ENCODE measurements at places on chromosomes 16 and 17.

DNA sequence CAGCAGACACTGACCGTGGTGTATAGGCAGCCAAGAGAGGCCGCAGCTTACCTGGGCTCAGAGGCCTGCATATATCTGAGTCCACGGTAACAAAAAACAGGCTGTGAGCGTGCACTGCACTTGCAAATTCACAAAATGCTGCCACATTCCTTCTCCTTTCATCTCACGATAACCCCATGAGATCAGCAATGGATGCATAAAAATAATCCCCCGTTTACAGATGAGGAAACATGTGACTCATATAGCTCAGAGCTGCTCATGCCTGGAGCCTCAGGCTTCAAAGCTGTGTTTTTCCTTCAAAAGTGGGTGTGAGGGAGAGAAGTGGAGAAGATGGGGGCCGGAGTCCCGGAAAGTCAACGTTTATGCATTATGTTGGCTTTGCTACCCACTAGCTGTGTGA, 118.3 kb upstream of the FOXF1 start:
- DNase-seq = no peak

DNA sequence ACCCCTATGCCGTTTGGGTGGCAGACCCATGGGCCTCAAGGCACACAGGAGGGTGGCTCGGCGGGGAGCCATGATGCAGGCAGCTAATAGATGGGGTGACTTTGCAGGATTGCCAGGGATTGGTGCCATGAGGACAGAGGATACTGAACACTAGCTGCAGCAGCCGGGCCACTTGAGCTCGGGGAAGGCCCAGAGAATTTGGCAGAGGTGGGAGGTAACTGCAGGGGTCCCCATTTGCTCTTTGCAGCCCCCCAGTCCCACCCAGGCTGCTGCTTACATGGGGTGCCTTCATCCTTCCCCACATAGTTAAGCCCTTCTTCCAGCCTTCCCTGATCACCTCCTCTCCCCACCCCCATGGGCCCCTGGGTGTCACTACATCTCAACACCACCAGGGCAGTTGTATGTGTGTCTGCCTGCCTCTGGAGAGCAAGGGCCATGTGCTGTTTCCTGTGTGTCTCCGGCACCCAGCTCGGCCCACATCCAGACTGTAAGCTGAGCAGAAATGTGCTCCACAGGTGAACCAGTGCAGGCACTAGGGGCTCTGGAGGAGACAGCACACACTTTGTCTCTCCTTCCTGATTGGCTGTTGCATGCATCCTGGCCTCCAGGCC, 52.0 kb downstream of the SREBF1 start:
- DNase-seq = no peak

- DNase-seq = no peak
Observed at GRCh38 chr17:40699371-40699770, 4.2 kb downstream of the KRT24 start.

- DNase-seq = peak; percentile 18
Observed at GRCh38 chr17:48023400-48024148, 14.0 kb downstream of the COPZ2 start.

- DNase-seq = no peak
Observed at GRCh38 chr16:69404275-69404805, 18.5 kb upstream of the TERF2 start.

DNA sequence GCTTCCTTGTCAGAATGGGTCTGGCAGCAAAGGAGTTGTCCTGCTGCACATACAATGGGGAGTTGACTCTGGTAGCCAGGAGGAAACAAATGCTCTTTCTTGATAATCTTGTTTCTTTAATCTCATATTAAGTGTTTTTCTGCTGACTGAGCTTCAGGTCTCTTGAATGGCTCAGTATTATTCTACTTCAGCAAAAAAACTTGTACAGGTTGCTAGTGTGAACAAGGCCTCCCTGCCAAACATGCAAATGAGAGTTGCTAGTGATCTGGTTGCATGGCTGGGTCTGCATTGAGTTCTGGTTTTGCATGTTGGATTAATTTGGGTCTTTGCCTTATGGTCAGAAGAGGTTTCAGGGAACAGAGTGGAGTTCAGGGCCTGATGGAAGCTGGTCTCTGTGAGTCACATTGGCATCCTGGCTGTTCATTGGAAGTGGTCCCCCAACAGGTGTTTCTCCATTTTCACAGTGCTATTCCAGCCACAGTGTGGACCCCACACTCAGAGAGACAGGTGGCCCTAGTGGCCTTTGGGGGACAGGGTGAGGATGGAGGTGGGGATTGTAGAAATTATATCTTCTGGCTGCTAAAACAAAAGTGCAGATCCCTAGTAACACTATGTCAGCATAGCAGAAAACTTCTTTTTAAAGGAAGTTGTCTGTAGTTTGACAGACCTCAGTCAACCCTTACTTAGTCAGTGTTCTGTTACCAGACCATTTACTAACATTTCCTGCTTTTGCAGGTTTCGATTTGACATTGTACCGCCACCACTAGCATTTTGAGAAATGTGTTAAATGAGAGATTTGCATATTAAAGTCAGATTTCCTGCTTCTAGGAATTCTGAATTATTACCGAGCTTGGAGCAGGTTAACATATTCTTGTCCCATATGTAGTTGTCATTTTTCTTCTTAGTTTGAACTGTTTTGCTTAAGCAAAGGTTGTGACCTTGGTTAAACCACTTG, 47.1 kb downstream of the EPN2 start:
- DNase-seq = no peak

DNA sequence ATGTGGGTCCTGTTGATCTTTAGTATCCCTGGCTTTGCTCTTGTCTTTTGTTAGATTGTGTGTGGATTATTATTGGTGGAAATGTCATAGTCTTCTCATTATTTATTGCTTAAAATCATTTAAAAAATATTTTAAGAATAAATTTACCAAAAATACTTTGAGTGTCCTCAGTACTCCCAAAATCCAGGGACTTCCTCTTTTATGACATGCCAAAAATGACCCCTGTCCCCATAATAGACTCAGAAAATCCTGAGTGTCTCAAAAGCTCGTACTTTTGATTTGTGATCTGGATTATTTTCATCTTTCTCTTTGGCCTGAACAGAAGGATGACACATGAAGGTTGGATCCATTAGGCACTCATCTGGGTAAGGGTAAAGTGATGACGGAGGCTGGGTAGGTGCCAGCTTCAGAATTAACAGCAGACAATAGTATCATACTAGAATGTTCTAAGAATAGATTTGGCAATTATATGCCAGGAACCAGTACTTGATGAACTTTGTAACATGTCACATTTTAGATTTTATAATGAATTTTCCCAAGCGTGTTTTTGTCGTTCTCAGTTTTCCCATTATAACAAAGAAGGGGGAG, 602.2 kb upstream of the CDH8 start:
- DNase-seq = no peak

DNA sequence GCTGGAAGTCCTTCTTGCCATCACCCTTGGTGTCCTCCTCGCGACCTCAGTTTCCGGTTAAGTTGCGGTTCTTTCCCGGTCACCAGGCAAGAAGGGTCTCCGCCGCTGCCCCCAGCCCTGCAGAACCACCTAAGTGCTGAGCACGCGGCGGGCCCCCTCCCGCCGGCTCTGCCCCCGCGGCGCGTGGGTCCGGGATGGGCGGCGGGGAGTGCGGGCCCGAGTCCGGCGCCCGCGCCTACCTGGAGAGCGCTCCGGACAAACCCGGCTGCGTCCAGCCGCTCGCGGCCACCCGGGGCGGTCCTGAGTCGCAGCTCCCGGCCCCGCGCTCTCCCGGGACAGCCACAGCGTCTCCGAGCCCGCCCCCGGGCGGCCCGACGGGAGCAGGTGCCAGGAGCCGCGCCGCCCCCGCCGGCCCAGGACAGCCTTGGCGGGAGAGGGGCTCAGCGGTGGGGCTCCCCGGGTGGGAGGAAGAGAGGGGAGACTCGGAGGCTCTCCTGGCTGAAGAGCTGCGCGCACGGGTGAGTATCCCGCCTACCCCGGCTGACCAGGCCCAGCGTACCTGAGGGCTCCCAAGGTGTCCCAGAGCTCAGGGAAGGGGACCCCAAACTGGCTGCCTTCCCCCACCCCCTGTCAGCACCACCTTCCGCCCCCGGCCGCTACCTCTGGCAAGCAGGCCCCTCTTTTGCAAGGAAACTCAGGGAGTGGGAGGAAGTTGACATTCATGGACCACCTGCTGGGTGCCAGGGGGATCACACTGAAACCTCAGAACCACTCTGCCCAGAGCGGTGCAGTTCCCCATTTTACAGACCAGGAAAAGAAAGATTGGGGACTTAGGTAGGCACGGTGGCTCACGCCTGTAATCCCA, 22.2 kb upstream of the C17orf113 start:
- no peak for DNase-seq

GRCh38 chr17:72318131-72318530, 197.3 kb downstream of the SOX9 start:
- no peak for DNase-seq

GRCh38 chr17:7982173-7982572, 20.2 kb upstream of the GUCY2D start:
- DNase-seq = no peak

DNA sequence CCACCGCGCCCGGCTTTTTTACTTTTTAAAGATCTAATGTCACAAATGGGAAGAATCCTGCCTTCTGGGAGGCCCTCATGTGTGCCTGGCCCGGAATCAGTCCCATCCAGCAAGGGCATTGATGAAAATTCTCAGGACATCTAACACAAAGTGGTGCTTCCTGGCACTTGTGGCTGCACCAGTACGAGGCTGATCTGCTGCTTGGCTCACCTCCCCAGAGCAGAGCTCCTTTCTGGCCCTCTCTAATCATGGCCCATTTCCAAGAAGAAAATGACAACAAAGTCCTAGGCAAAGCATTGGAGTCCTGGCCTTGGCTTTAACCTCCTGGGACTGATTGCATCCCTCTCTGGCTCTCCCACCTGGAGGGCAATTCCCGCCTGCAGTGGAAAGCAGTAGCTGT, 50.7 kb upstream of the SIAH1 start:
- DNase-seq = no peak

DNA sequence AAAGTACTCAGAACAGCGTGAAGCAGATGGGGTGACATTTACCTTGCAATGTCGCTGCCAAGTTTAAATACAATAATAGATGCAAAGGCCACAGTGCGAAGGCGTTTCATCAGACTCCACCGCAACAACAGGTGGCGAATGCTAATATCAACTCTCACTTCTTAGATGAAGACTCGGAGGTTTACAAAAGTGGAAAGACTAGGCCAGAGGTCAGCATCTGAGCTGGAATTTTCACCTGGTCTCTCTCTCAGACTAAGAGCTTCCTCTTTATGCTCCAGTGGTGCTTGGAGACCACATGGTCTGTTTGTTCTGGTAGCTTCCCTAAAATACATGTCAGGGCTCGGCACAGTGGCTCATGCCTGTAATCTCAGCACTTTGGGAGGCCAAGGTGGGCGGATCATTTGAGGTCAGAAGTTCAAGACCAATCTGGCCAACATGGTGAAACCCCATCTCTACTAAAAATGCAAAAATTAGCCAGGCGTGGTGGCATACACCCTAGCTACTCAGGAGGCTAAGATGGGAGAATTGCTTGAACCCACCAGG, 169.1 kb downstream of the XYLT1 start:
- no peak for DNase-seq

DNA sequence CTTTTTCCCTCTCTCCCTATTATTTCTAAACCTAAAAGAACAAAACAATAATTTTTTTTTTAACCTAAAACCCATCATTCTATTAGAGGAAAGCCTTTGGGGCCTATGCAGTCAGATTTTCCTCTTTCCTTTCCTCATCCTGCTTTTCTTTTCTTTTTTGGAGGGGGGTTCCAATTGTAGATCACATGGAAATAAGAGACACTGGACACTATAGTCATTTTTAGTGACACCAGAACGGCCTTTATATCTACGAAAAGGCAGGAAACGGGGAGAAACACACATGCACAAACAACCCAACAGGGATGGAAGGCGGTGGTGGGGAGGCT, 5.1 kb upstream of the ZFHX3 start:
- no peak for DNase-seq

DNA sequence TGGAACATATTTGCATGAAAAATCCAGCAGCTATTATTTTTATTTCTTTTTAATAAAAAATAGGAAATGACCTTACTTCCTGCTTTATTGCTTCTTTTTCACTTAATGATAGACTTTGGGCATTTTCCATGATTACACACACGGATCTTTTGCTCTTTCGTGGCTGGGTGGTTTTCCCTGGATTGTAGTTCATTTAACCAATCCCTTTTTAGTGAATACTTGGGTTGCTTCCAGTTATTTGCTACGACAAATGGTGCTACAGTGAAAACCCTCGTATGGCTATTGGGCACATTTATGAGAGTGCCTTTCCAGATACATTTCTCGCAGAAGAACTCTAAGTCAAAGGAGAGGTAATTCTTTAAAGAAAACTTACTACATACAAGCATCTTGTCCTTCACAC, 38.6 kb downstream of the FOXL1 start:
- no peak for DNase-seq

DNA sequence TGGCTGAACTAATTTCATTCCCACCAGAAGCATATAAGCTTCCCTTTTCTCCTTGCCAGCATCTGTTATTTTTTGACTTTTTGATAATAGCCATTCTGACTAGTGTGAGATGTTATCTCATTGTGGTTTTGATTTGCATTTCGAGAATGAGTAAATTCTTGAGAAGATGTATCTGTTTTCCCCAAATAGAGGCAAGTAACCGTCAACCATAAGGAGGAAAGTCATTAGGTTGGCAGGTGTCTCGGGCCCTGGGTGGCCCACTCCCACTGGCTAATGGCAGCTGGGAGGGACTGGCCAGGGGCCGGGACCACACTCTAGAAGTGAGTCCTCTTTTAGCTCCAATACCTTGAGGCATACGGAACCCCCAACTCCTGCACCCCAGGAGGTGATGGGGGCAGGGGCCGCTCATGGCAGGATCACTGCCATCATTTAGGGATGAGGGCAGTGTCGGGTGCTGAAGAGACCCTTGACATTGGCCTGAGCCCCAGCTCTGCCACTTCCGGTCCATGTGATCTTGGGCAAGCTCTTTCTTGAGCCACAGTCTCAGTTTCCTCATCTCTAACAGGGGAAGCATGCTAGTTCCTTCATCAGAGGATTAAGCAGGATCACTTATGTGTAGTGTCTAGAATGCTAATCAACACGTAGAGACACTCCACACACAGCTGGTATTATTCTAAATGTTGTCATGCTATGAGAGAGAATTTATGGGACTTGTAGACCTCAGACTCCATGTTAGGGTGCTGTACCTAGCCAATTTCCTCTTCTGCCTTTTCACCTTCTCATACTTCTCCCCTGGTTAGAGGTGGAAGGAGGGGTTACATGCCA, 44.3 kb downstream of the RGS9 start:
- DNase-seq = peak; percentile 10

- no peak for DNase-seq
Observed at GRCh38 chr17:83132251-83133081, 53.1 kb downstream of the METRNL start.

GRCh38 chr17:67056746-67057490, 12.6 kb downstream of the CACNG1 start:
- DNase-seq = no peak

DNA sequence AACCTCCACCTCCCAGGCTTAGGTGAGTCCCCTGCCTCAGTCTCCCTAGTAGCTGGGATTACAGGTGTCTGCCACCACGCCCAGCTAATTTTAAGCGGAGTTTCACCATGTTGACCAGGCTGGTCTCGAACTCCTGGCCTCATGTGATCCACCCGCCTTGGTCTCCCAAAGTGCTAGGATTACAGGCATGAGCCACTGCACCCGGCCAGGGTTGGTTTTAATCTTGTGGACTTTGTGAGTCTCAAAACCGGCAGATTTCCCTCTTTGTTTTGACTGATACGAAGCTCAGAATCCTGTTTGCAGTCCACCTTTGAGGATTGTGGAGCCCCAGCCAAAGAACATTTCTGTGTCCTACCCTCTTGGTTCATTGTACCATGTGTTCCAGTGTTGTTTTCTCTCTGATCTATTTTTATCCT, 16.4 kb upstream of the CPSF4L start:
- DNase-seq = no peak

GRCh38 chr16:10206215-10206614, 24.0 kb upstream of the GRIN2A start:
- DNase-seq = no peak

Data from activated CD4-positive, alpha-beta T cell treated with anti-CD3 and anti-CD28 coated beads, Interleukin-2, amount 50 U/mL, for 4 hours (primary cell).